ENCODE measurements at places on chromosomes 7 and 10.

GRCh38 chr7:25831062-25831691 lies 320.8 kb upstream of the NFE2L3 start:
- no peak for DNase-seq

DNA sequence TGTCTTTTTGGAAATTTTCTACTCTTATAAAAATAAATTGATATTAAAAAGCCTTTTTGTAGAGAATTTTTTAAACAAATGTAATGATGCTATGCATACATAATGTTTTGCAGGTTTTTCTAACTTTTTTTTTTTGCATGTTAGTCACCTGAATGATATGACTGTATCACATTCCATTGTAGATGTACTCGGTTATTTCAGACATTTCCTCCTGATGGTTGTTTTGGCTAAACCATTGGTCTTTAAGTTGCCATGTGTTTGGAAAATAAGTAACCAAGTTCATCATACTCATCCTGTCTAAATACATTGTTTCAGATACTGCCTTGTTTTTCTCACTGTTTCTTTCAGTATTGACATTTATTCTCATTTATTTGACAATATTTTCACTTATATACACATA lies 25.8 kb downstream of the NHLRC2 start:
- DNase-seq = no peak

GRCh38 chr10:62195675-62195926 lies 73.0 kb downstream of the RTKN2 start:
- DNase-seq = no peak

GRCh38 chr7:105036217-105037168 lies 22.5 kb downstream of the KMT2E start:
- DNase-seq = no peak

- no peak for DNase-seq
Measured at GRCh38 chr7:44759246-44759645, 10.6 kb downstream of the ZMIZ2 start.

DNA sequence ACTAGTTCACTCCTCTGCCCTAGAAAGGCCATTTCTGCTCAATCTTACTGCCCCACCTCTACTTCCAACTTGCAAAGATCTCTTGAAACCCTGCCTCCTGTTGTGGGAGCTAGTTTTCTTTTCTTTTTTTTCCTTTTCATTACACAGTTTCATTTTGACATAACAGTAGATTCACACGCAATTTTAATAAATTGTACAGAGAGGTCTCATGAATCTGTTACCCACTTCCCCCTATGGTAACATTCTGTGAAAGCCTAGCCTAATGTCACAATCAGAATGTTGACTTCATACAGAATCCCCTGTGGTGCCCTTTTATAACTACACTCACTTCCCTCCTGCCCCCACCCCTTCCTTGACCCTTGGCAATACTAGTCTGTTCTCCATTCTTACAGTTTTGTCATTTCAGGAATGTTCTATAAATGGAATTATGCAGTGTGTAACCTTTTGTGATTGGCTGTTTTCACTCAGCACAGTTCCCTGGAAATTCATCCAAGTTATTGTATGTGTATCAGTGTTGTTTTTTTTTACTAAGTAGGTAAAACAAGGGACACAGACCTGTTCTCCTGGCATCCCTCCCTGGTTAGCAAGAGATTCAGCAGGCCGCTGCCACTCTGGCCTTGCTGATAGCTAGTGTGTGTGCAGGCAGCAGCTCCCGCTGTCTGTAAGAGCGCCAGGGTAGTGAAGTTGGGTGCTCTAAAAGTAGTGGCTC lies 21.5 kb downstream of the CHST3 start:
- no peak for DNase-seq

DNA sequence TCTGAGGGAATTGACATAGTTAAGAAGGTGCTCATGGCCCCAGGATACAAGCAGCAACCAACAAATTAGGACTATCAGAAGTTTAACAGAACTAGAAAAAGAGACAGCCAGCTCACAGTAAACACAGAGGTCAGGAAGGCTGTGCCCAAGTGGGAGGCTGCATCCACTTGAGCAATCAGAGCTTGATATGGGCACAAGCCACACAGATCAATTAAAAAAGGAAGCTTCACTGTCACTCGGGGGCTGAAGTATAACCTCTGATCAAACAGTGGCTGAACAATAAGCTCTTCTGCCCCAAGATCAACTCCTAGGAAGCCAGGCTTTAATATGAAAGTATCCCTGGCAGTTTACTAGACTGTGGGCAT lies 40.0 kb downstream of the ZNF438 start:
- no peak for DNase-seq

DNA sequence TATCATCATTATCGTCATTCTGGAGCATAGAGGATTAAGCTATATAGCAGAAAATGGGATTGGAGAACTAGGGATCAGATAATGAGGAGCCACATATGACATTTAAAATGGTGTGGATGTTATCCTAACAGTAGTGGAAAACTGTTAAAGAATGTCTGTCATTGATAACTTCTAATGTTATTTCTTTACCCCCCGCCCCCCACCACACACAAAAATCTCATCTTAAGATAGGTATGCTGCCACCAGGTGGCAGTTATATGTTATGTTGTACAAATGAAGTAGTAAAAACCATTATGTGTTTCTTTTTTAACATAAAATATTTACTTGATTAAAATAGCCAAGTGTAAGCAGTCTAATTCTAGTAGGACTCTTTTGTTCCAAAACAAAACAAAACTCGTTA lies 13.0 kb downstream of the AKAP9 start:
- no peak for DNase-seq

DNA sequence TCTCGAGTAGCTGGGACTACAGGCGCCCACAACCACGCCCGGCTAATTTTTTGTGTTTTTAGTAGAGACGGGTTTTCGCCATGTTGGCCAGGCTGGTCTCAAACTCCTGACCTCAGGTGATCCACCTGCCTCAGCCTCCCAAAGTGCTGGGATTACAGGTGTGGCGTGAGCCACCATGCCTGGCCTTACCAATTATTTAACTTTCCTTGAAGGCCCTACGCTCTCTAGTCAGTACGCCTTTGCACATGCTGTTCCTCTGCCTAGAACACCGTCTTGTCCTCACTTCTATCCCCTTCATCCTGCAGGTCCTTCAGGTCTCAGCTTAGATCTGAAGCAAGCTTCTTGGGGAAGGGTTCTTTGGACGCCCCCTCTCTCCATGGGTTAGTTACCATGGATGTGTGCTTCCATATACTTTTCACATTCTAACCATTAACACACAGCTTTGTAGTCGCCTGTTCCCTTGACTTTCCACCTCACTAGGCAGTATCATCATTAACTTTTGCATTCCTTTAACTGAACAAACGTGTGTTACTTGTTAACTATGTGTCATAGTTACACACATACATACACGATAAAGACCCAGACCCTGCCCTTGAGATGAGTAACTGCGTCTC lies 592 bp upstream of the ATP6V1F start:
- DNase-seq = no peak

Measured in NCI-H1105 (cell line).